ENCODE measurements at places on chromosomes 3 and 15.

GRCh38 chr3:151276687-151277042, 1.7 kb downstream of the P2RY14 start:
- no peak for DNase-seq

- no peak for DNase-seq
Observed at GRCh38 chr15:84721371-84721770, 5.4 kb upstream of the SEC11A start.

DNA sequence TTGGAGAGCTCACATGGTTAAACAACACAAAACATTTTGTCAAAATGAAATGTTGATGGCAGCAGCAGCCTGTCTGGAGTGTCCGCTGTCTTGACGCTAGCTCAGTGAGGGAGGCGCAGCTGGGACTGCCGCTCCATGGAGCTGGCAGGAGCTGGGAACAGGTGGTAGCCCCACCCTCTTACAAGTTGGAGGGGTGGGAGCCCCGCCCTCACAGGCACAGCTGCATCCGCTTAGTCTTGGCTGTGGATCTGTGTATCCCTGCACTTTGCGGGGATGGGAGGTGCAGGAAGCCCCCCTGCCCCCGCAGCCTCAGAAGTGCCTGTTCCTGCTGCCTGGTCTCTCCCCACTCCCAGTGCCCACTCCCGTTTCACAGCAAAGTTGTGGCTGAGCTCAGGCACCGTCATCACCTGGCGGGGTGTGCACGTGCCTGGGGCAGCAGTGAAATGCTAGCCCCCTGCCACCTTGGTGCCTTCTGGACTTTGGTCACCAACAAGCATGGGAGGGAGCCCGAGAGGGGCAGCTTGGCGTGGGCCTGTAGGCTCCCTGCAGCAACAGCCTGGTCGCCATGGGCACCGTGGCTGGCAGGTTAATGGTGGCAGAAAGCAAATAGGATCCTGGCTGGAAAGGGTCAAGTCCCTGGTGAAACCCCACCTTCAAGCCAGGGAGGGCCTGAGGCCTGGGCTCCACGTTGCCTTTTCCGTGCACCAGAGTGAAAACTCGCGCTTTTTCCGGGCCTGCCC, 53.8 kb upstream of the CADM2 start:
- no peak for DNase-seq

DNA sequence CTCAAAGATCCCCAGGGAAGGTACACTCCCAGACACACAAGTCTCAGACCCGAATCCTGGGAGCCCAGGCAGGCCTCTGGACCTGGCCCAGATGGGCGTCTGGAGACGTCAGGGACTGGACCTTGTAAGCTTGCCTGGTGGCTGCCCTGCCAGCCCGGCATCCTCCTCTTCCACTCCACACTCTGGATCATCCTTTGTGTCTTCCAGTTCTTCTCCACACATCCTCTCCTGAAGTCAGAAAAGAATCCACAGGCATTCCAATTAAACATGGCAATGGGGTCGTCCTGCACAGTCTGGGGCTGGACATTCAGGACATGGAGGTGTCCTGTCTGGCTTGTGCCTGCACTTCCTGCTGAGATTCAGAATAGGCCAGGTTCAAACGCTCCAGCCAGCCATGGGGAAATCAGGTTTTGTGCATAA, 208.8 kb upstream of the IGF1R start:
- no peak for DNase-seq

GRCh38 chr3:16614033-16615031, 9.1 kb upstream of the DAZL start:
- DNase-seq = no peak

DNA sequence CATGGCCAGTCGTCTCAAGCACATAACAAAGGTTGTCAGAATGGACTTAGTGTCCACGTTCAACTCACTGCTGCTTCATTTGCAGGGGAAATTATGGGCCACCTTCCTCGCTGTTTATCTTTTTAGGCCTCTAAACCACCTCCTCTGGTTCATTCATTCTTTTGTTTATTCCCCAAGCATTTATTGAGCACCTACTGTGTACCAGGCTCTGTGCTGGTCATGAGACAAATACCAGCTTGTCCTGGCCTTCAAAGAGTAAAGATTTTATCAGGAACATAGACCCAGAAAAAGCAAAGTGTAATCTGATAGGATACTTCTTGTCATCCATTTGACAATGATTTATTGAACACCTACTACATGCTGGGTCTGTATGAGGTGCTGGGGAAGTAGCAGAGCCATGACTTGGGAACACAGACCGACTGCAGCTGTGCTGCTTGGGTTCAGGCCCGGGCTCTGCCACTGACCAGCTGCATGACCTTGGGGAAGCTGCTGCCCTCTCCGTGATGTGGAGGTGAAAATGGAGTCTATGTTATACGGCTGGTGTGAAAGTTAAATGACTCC, 63.4 kb upstream of the SLC6A6 start:
- DNase-seq = no peak

DNA sequence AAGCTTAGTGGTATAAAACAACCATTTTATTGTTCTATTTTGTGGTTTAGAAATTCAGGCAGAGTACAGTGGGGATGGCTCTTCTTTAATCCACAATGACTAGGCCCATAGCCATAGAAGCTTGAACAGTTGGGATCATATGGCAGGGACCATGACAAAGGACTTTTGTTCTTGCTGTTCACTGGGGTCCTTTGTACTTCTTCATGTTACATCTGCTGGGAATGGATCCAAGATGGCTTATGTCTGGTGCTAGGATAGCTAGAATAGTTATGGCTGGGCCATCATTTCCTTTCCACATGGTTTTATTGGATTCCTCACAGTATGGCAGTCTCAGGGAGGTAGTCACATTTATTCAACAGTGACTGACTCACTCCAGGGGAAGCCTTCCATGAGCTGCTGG, 427.9 kb upstream of the AGTR1 start:
- DNase-seq = no peak

- DNase-seq = no peak
Observed at GRCh38 chr15:31487811-31488436, 161.3 kb downstream of the KLF13 start.

DNA sequence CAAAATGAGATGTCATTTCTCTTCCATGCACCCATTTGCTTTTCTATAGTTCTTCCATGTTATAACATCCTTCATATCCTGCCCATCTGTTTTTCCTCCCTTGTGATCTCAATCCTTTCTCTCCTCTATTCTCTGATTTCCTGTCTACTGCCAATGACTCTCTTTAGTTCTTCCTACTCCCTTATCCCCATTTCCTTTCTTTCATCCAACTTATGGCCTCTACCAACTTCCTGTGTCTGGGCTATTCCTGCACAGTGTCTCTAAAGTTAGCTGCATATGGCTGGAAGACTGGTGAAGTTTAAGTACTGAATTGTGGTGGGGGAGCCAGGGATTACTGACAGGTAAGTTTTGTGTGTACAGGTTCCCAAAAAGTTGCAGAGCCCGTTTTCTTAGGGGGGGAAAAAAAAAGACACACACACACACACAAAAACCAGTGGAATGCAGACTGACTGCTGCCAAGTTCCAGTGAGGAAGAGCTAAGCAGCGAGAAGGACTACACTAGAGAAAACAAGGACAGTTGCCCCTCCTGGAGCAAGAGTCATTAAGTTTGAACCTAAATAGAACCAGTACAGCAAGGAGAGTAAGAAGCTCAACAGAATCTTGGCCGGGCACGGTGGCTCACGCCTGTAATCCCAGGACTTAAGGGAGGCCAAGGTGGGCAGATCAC, 28.8 kb downstream of the XRN1 start:
- no peak for DNase-seq

Measured in glomerular endothelial cell (primary cell).